Epithelial cell of proximal tubule (primary cell): ENCODE measurements at places on chromosomes 13 and 19. TPM values are rescaled to one million over a fixed set of nuclear protein-coding genes. Genes with fewer than 3 reads are reported as not detected.

Gene SLC10A2
- not detected in 2 replicates for total RNA-seq

Gene PTGIR
- 0.07 and 0.58 TPM in 2 replicates for total RNA-seq

Gene SWSAP1
- 1.2 and 2.7 TPM in 2 replicates for total RNA-seq

Gene CEACAM4
- total RNA-seq, result not detected in 2 replicates

Gene KISS1R
- 0.72 and 0.92 TPM in 2 replicates for total RNA-seq

Gene CADM4
- 7.7 and 16.4 TPM in 2 replicates for total RNA-seq

Gene RFPL4A
- not detected in 2 replicates for total RNA-seq

Gene FGF22
- 0.29 TPM in 1 of 2 replicates, not detected in the other for total RNA-seq

Gene F10
- 0.12 TPM in 1 of 2 replicates, not detected in the other for total RNA-seq

Gene LILRA1
- not detected in 2 replicates for total RNA-seq

Gene EMP3
- 23.1 and 96.8 TPM in 2 replicates for total RNA-seq

Gene GPR183
- 0.17 TPM in 1 of 2 replicates, not detected in the other for total RNA-seq

Gene FAM216B
- total RNA-seq, result not detected in 2 replicates

Gene ZNF540
- total RNA-seq, result 0.22 TPM in 1 of 2 replicates, not detected in the other

Gene KLK2
- not detected in 2 replicates for total RNA-seq

Gene GNG8
- not detected in 2 replicates for total RNA-seq

Gene ZSCAN4
- not detected in 2 replicates for total RNA-seq
